ENCODE measurements at places on chromosomes 3 and 15. TPM values are rescaled to one million over a fixed set of nuclear protein-coding genes. Genes with fewer than 3 reads are reported as not detected.

The GOLGA8J gene
- total RNA-seq = not detected

The KNSTRN gene
- 44.5 TPM for total RNA-seq

The ARGFX gene
- not detected for total RNA-seq

The ARHGAP31 gene
- 0.52 TPM for total RNA-seq

The ARID3B gene
- total RNA-seq = 11.2 TPM

The XCR1 gene
- total RNA-seq = not detected

The RRP9 gene
- 39.3 TPM for total RNA-seq

The TIMP4 gene
- total RNA-seq = 0.28 TPM

The ASB14 gene
- total RNA-seq = 0.40 TPM

The CNTN4 gene
- 1.6 TPM for total RNA-seq

The SV2B gene
- total RNA-seq = 1.4 TPM

The CCDC174 gene
- 21.1 TPM for total RNA-seq

The GTPBP8 gene
- total RNA-seq = 8.1 TPM

The GPD1L gene
- total RNA-seq = 13.4 TPM

The VPS8 gene
- 72.8 TPM for total RNA-seq

The STAB1 gene
- not detected for total RNA-seq

The ISLR2 gene
- total RNA-seq = not detected

The ARRDC4 gene
- total RNA-seq = 3.2 TPM

The BSN gene
- 0.92 TPM for total RNA-seq

The SMC4 gene
- 231 TPM for total RNA-seq

The MINAR1 gene
- total RNA-seq = 2.2 TPM

The ANKUB1 gene
- total RNA-seq = not detected

The AGBL1 gene
- total RNA-seq = not detected

Measured in Calu3 (cell line).